ENCODE measurements at places on chromosomes 5 and 9.

DNA sequence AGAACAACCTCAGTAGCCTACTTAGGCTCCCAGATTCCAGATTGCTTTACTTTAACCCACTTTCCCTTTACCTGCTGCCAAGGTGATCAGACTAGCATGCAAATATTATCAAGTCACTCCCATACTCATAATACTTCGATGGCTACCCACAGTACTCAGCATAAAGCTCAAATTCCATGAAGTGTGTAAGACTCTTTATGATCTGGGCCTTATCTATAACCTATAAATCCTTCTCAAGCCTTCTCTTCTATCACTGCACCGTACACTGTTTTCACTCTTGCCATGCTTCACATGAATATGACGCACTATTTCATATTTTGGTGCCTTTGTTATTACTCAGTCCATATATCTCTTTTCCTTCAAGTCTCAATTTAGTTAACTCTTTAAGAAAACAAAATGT is 135.2 kb upstream of the TARS1 start:
- DNase-seq: no peak

DNA sequence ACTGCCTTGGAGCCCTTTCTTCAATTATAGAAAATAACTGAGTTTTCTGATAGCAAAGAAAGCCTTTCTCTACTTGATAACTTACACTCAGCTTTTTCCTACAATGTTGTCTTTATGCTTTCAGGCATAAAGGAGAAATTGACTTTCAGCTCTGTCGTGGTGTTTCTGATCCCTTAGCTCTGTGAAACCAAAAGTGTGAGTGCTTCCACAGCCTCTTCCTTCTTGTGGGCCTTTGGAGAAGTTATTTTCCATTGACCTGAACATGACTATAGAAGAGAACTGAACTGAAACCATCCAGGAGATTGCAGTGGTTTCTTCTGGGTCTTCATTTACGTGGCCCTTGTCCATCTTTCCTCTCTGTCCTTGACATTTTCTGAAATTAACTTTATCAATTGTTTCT is 59.5 kb upstream of the EQTN start:
- no peak for DNase-seq

DNA sequence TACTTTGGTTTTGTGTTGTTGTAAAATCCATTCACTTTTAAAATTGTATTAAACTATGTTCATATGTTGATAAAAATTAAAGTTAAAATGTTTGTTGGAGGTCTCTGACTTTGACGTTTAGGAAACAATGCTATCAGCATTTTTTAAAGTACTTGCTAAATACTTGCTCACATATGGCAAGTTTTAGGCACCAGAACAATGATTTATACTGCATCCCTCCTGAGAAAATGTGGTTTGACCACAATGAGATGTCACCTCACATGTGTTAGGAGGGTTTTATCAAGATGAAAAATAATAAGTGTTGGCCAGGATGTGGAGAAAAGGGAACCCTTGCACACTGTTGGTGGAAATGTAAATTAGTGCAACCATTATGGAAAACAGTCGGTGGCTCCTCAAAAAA is 180.8 kb downstream of the HSD17B3 start:
- DNase-seq: no peak

GRCh38 chr9:7653262-7653661 is 146.3 kb downstream of the DMAC1 start:
- no peak for DNase-seq

- no peak for DNase-seq
Observed at GRCh38 chr5:105917189-105917588, 1753.5 kb downstream of the EFNA5 start.

DNA sequence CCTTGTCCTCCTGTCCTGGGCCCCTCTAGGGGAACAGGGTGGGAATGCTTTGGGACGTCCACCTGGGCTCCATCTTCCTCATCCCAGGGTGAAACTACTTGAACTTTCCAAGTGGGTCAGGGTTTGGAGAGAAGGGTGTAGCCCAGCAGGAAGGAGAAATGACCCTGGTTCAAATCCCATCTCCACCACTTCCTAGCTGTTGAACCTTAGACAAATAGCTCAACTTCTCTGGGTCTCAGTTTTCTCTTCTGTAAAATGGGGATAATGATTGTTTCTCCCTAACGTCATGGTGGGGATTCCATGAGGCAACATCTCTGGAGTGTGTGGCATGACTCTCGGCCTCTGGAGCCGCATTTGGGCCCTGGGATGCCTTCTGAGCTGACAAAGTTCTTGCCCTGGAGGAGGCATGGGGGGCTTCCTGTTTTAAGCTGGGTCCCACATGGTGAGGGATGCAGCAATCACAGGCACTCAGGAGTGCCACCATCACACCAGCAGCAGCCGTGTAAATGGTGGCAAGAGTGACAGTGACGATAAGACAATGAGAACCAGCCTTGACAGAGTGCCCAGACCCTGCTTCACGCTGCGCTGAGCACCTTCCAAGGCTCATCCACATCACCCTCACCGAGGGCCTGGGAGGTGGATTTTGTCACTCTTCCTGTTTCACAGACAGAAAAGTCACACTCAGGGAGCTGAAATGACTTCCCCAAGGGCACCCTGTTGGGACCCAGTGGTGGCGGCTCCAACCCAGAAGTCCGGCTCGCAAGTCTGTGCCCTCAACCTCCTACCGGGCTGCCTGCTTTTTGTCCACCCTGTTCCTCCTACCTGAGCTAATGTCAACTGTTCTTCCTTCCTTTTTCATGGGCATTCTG is 69.5 kb upstream of the IER5L start:
- DNase-seq: no peak

- no peak for DNase-seq
Observed at GRCh38 chr5:57491369-57491965, 8.9 kb upstream of the ACTBL2 start.

DNA sequence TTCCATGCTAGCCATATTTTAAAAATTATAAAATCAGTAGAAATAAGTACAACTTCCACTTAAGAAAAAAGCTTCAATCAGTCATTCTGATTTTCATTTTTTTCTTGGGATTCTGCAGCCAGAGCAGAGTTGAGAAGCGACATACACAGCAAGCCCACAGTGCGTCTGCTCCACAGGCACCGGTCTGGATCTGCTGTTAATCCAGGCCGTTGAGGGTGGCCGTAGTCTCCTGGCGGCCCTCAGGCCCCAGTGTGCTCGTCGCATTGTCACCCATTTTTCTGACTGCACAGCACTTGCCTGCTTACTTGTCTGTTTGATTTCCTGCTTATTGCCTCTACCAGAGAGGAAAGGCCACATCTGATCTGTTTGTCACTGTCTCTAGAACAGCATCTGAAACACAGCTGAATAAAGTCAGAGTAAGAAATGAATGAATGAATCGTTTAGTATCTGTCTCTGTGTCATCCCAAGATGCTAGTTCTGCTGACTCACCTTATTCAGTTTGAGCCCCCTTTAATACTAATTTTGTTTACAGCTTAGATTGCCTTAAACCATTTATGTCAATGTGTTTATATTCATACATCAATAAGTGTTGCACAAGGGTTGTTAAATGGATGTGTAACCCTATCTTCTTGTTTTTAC is 11.6 kb upstream of the ASPN start:
- DNase-seq: no peak

DNA sequence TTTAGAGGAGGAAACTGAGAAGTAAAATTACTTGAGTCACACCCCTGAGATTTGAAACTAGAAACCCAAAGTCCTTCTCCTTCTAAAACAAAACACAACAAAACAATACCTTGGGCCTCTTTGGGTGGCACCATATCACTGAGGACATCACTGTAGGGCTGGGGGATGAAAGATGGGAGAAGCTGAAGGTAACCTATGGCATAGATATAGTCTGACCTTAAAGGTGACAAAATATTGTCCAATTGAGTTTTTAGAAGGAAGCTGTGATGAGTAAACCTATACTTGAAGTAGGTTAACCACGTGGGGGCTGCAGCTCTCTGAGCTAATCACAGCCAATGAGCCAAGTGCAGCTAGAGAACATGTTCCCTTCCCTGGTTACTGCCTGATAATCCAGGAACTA is 167.4 kb upstream of the CD180 start:
- DNase-seq: no peak

GRCh38 chr9:123399803-123400378 is 43.9 kb downstream of the CRB2 start:
- DNase-seq: no peak

DNA sequence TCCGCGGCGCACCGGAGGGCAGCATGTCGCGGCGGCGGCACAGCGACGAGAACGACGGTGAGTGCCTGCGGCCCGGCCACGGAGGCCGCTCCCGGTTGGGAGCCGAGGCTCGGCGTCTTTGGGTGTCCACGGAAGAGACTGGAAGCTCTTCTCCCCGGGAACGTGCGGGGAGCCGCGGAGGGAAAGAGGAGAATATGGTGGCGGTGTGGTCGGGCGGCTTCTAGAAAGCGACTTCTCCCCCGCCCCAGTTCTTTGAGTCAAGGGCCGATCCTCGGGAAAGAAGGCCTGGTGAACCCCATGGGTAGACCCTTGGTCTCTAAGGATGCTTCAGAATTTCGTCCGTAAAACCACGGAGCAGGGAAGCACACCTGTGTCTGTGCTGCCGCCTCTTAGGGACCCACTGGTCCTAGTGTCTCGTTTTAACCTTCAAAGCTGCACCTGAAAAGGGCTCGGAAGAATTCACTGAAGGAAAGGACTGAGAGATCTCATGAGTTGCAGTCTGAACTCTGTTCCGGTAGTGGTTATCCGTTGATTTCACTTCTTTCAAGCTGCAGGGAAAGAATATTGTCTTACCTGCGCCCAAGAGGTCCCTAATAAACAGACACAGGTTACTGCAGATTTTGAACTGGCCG is 354 bp downstream of the NCBP1 start:
- no peak for DNase-seq

GRCh38 chr5:172546196-172546595 is 91.9 kb upstream of the SH3PXD2B start:
- DNase-seq: no peak

- peak; percentile 72 for DNase-seq
Observed at GRCh38 chr5:132386644-132387286, 17.3 kb downstream of the SLC22A5 start.

DNA sequence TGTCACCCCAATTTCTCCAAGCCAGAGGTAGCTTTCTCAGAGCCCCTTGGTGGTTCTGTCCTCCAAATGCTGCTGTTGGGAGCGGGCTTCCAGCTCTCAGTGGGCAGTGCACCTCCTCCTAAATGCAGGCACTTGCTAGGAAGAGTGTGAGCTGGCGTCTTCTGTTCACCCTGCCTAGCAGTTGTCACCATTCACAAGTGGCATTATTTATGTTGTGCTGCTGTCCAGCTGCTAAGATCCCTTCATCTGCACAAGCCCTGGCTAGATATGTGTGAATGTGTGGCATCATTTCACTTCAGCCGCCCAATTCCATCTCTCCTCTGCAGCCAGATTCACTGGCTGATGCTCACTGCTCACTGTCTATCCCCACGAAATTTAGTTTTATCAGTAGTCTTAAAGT is 43.7 kb downstream of the SLC36A1 start:
- DNase-seq: no peak

GRCh38 chr5:68303754-68304420 is 88.3 kb downstream of the PIK3R1 start:
- DNase-seq: no peak

- DNase-seq: no peak
Observed at GRCh38 chr9:75088646-75089372, 495 bp downstream of the OSTF1 start.

GRCh38 chr9:19023078-19023477 is 9.9 kb downstream of the SAXO1 start:
- no peak for DNase-seq

DNA sequence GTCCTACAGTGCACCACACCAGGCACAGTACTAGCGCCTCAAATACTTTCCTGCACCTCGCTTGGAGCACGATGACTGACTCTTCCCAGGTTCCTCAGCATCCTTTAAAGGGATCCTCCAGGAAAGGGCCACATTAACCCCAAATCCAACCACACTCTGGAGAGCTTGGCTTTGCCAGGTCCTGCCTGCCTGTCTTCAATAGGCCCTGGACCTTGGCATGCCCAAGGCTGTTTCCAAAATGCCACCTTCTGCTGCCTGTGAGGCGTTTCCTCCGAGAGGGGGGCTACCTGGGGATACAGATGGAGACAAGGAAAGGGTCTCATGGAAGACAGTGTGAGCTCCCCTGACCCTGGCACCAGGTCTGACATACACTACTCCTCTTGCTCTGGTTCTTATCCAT is 169.9 kb downstream of the DAB2IP start:
- peak; percentile 39 for DNase-seq

- no peak for DNase-seq
Observed at GRCh38 chr9:109745335-109746283, 34.4 kb upstream of the PALM2AKAP2 start.

DNA sequence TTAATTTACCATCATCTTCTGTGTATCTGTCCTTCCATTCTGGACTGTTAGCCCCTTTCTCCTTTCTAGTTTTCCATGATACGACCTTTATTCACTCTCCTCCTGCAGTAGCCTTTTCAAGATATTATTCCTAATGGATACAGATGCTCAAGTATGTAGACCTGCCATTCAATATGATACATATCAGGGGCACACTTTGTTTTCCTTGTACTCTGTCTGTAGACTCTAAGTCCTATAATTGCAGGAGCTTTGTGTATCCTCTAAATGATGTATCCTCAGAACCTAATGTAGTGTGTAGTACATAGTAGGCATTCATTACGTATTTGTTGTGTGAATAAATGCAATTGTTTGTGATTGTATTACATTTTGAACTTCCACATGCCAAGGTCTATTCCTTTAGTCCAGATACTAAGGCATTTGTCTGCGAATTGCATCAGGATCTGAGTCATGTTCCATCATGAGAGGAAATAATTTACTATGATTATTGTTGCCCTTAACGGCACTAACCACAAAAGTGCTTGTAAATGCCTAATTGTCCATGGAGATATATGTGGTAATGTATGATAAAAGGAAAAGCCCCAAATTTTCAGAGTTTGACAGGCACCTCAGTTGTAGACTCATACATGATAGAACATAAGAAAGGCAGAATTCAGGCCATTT is 57.1 kb upstream of the IZUMO3 start:
- DNase-seq: no peak
